ENCODE measurements at places on chromosomes 3 and 15.
A peak's percentile ranks its signal among the peaks of the same experiment; 100 is the strongest.

GRCh38 chr3:157027861-157028745 is 131.8 kb downstream of the CCNL1 start:
- DNase-seq, result no peak

- DNase-seq, result no peak
Measured at GRCh38 chr3:66242788-66243464, 22.1 kb downstream of the SLC25A26 start.

- no peak for DNase-seq
Measured at GRCh38 chr3:123431007-123431657, 17.8 kb downstream of the ADCY5 start.

DNA sequence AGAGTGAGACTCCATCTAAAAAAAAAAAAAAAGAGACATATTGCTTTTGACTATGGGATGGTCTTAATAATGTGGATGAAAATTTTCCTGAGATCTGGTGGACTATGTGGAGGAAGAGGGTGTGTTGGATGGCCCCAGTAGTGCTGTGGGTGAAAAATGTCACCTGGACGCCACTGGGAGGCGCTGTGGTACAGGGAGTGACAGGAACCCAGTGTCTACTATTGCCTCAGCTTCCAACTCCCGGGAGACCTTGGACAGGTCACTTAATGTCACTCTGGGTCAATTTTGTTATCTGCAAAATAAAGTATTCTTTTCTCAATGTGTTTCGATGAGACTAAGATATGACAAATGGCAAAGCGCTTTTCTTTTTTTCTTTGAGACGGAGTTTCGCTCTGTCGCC is 27.7 kb upstream of the DCP1A start:
- DNase-seq, result peak; percentile 45

Data from activated naive CD4-positive, alpha-beta T cell treated with Interleukin-2 at 50 U/mL for 16 hours (primary cell).